Glutamatergic neuron (in vitro differentiated cells): ENCODE measurements at places on chromosomes 5 and 9. TPM values are rescaled to one million over a fixed set of nuclear protein-coding genes. Genes with fewer than 3 reads are reported as not detected.

DNA sequence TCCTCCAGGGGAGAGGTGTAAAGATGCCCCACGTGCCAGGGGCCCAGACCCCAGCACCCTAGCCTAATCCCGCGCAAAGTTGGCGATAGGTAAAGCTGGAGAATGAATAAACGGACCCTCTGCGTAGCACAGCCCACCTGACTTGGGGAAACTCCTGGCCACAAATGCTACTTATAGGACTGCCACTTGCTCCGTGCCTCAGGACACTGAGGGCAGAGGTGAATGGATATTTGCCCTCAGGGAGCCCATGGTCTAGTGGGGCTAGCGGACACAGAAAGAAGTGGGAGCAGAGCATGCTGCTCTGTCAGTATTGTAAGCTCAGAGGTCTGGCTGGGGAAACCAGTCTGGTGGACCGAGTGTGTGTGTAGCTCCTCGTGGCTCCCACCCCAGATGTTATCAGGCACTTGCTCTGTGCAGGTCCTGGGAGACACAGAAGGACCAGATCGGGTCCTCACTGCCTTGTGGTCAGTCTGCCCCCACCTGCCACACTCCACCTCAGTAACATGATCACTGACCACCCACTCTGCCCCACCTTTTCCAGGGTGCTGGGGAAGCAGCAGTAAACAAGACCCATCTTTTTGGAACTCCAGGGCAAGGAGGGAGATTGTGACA lies 841 bp downstream of the GRK6 start:
- DNase-seq: no peak

DNA sequence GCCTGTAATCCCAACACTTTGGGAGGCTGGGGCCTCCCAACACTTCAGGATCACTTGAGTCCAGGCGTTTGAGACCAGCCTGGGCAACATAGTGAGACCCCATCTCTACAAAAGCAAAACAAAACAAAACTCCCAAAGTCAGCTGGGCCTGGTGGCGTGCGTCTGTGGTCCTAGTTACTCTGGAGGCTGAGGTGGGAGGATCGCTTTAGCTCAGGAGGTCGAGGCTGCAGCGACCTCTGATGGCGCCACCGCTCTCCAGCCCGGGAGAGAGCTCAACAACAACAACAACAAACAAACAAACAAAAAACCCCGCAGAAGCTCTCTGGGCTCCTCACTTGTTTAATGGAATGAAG lies 528 bp downstream of the ACOT12 start:
- DNase-seq: no peak

Gene GABRP
- not detected for total RNA-seq

Gene GFRA3
- 1.1 TPM for total RNA-seq

GRCh38 chr5:171537070-171537849 lies 117.8 kb downstream of the FGF18 start:
- DNase-seq: no peak

Gene AFAP1L1
- 0.25 TPM for total RNA-seq

GRCh38 chr5:143235423-143235822 lies 168.1 kb downstream of the NR3C1 start:
- DNase-seq: no peak

Gene SLC6A7
- not detected for total RNA-seq

Gene NR2F1
- 0.37 TPM for total RNA-seq

DNA sequence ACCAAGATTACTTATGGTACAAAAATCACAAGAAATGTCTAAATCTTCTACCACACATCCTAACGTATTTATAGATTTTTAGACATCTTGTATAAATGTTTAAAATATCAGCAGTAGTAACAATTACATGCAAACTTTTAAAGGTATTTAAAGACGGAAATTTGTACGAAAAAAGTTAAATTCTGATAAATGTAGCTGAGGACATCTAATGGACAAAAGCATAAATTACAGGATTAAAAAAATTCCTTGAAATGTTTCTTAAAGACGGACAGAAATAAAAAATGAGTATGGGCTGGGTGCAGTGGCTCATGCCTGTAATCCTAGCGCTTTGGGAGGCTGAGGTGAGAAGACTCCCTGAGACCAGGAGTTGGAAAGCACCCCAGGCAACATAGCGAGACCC lies 15.8 kb downstream of the ERCC8 start:
- DNase-seq: no peak

Gene TBC1D9B
- 81.8 TPM for total RNA-seq

DNA sequence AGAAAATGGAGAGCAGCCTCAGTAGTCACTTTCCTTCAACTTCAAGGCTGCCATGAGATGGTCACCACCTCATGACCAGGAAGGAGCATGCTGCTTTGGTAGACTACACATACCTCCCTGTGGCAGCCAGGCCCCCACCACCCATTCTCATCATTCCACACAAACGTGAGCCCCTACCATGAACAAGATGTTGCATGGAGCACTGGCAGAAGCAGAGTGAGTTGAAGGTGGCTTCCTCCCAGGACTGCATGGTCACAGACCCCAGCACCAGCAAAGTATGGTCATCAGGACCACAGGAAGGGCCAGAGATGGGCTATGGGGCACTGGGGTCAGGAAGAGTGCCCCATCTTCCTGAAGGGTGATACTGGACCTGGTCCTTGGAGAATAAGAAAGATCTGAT lies 65.5 kb upstream of the FOXE1 start:
- no peak for DNase-seq

DNA sequence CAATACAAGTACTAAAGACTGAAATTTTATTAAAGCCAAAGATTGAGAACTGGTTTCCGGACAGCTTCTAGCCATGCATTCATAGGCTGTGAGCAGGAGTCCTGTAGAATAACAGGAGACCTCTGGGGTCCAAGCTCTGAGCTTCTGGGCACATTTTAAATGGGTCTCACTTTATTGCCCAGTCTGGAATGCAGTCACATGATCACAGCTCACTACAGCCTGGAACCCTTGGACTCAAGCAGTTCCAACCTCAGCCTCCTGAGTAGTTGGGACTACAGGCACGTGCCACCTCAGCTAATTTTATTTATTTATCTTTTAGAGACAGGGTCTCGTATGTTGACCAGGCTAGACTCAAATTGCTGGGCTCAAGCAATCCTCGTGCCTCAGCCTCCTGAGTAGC lies 15.4 kb downstream of the CDKN2AIPNL start:
- no peak for DNase-seq

DNA sequence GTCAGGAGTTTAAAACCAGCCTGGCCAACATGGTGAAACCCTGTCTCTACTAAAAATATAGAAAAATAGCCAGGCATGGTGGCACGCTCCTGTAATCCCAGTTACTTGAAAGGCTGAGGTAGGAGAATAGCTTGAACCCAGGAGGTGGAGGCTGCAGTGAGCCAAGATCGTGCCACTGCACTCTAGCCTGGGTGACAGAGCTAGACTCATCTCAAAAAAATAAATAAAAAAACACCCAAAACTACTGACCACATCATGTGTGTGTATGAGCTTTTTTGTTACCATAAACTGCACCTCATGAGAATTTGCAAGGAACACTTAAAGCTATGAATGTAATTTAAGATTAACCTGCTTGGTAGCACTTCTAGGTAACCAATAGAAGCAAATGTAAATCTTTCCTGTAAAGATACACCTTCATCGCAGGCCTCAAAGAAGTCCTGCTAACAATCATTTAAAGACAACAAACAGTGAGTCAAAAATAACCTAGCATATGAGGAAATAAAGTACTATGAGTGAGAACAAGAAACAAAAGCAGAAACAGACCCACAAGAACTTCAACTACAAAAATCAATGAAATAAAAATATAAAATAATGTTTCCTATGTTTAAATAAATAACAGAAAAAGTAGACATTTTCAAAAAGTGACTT lies 13.0 kb downstream of the SLC38A9 start:
- DNase-seq: no peak

Gene IFNB1
- total RNA-seq: not detected

- no peak for DNase-seq
Observed at GRCh38 chr9:28770827-28771226, 1197.5 kb upstream of the C9orf72 start.
